ENCODE measurements at places on chromosomes 6 and 20. TPM values are rescaled to one million over a fixed set of nuclear protein-coding genes. Genes with fewer than 3 reads are reported as not detected.

Gene CNBD2
- total RNA-seq = 4.1 TPM

Gene B3GAT2
- total RNA-seq = 0.16 TPM

Gene PRL
- not detected for total RNA-seq

Gene LST1
- total RNA-seq = 6.3 TPM

Gene MOXD1
- total RNA-seq = 34.9 TPM

Gene PRPH2
- total RNA-seq = 2.1 TPM

Gene UTRN
- total RNA-seq = 102 TPM

Gene GNMT
- 3.6 TPM for total RNA-seq

Gene SNAP91
- 7.5 TPM for total RNA-seq

Gene BPIFB2
- total RNA-seq = 138 TPM

Gene KIAA1755
- total RNA-seq = 14.7 TPM

Gene SRSF12
- total RNA-seq = 0.78 TPM

Gene SLC22A2
- total RNA-seq = not detected

Gene FAM83C
- total RNA-seq = not detected

Gene CGAS
- 4.0 TPM for total RNA-seq

Gene NT5E
- total RNA-seq = 25.2 TPM

Gene DEFB129
- total RNA-seq = not detected

Gene LHFPL5
- not detected for total RNA-seq

Gene MCCD1
- total RNA-seq = not detected

Gene BPI
- total RNA-seq = 0.27 TPM

Gene NEDD9
- 15.9 TPM for total RNA-seq

Gene SEC63
- 32.0 TPM for total RNA-seq

Gene FAM210B
- total RNA-seq = 60.6 TPM

Gene COL9A1
- not detected for total RNA-seq

Gene PHACTR3
- total RNA-seq = 0.59 TPM

Gene DEF6
- 4.2 TPM for total RNA-seq

Gene RAB32
- total RNA-seq = 29.0 TPM

Gene TBC1D20
- total RNA-seq = 39.6 TPM

Data from gastroesophageal sphincter (tissue), 4 donors.